Osteocyte (in vitro differentiated cells): ENCODE measurements at places on chromosomes 1 and 21. TPM values are rescaled to one million over a fixed set of nuclear protein-coding genes. Genes with fewer than 3 reads are reported as not detected.

DNA sequence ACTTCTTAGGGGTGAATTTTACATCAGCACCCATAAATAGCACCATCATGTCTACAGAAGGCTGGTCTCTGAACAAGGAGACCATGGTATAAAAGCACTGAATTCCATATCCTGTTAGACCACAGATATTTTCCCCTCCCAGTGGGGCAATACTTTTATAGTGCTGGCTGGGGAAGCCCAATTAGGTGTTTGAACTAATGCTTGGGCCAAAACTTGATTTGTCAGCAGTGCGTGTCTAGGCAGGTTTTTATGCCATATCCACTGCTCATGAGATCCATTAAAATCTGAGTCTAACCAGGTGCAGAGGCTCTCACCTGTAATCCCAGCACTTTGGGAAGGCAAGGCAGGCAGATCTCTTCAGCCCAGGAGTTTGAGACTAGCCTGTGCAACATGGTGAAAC lies 623.0 kb downstream of the NPHP4 start:
- DNase-seq: no peak

- DNase-seq: no peak
Measured at GRCh38 chr1:198465201-198466144, 75.0 kb downstream of the ATP6V1G3 start.

DNA sequence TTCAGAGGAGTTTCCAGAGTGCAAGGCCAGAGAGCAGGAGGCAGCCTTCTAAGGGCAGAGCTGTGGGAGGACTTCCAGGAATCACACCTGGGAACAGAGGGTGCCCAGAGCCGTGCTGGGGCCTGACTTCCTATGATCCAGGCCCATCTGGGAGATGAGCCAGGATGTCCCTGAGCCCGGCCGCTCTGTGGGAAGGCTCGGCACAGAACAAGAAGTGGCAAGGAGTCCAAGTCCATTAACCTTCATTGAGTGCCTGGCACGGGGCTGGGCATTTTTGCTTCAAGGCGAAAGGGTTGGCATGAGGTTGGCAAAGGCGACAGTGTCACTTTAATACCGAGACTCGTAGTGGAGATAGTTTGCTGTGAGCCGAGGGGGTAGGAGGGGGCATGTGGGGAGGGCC lies 18.2 kb downstream of the TMEM201 start:
- no peak for DNase-seq

DNA sequence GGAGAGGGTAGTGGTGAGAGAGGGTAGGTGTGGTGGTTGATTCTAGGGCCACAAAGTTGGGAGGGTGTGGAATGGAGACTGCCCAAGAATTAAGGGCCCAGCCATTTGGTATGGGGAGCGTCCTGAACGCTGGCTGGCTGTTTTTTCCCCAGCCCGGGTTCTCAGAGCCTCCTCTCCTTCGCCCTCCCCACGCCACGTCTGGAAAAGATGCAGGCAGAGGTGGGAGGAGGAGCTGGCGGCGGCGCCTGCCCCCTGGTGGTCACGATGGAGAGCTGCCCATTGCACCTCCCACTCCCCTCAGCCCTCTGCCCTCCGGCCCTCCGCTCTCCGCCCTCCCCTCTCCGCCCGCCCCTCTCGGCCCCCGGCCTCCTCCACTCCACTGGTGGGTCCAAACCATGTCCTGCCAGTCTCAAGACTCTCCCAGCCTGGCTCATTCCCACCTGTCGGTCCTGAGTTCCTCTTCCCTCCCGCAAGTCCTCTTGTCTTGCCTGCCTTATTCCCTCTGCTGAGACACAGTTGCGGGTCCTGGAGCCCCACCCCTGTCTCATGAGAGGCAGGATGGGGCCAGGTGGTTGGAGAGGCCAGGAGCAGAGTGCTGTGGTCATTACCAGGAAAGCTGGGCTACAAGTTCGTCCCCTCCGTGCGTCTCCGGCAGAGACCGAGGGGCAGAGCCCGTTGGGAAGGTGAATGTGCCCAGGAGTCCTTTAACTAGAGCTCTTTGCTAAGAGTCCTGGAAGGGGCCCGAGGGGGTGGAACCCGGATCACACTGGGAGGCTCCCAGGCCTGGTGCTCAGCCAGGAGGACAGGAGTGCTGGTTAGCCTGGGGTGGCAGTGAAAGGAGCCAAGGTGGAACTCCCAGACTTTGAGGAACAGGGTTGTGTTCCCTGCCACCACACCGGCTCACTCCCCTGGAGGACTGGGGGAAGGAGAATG lies 22.6 kb downstream of the ETNK2 start:
- peak; percentile 88 for DNase-seq

- DNase-seq: no peak
Measured at GRCh38 chr21:45990049-45990711, 8.6 kb downstream of the COL6A1 start.

GRCh38 chr1:161978011-161978790 lies 45.5 kb downstream of the OLFML2B start:
- DNase-seq: no peak

DNA sequence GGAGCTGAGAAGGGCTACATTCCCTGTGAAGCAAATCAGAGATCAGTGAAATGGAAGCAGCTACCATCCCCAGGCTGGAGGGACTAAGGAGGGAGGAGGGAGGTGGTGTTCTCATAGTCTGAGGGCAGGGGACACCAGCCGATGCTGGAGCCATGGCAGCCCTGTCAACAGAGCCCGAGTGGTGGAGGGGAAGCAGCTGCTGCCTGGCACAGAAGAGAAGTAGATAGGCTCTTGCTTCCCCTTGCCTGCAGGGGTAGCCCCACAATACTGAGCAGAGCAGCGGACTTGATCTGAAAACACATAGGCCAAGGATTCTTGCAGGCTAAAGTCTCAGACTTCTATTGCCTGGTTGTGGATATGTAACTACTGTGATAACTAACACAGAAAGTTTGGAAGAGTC lies 255.1 kb downstream of the FGGY start:
- no peak for DNase-seq

GRCh38 chr1:11770011-11770410 lies 8.0 kb downstream of the C1orf167 start:
- DNase-seq: no peak

DNA sequence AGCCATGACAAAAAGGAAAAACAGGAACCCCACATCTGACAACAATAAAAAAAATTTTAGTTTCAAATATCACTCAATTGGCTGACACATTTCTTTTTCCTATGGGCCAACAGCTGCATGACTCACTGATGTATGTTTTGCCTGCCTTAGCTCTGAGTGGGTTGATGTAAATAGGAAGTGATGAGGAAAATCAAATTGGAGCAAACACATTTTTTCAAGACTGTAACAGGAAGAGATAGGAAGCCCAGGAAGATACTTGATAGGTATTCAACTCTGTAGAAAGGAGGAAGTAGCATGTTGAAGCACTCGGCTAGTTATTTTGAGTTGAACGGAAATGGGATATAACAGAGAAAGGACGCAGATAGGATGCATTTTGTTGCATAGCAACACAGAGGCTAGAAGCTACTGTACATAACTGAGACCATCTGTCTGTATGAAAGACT lies 168.0 kb upstream of the NR5A2 start:
- DNase-seq: no peak

DNA sequence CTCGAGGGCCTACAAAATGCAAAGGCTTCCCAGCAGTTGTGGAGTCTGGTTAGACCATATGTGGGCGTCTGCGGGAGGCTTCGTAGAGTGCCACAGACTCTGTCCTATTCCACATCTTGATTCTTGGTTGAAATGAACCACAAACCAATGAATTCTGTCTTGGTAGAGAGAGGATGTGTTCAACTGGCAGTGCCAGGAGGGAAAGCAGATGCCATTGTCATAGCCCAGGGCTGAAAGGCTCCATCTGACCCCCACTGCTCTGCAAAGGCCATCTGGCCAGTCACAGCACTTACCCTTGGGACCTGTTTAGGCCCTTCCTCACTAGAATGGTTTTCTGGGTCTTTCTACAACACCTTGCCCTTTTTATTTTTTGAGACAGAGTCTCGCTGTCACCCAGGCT lies 22.1 kb downstream of the ACOT11 start:
- no peak for DNase-seq

DNA sequence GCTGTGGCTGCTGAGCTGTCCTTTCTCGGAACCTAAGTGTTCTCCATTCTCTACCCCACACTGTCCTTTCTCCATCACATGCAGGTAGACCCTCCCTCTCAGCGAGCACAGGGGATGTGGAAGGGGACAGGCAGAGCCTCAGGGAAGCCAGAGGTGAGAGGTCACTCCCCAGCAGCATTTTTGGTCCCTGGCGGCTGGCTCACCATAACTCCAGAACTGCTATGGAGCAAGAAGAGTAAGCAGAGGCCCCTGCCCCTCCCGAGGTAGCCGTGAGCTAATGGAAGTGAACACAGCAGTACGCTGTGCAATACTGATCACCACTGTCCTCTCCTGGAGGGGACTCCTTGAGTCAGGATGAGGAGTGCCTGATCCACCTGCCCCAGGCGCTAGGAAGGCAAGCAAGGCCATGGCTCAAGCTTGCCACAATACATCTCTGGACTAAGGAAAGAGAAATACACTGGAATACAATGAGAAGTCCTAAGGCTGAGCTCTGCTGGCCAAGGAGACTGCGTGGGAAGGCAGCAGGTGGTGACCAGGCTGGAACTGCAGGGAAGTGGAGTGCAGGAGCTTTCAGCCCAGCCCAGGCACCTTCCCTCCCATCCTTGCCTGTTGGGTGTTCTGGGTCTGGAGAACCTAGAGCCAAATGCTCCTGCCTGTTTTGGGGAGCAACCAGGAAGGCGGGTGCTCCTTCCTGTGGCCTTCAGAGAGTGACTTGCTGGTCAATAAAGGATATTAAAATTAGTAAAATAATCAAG lies 96.2 kb downstream of the LAMC2 start:
- DNase-seq: no peak

GRCh38 chr1:184889166-184889565 lies 85.1 kb downstream of the NIBAN1 start:
- no peak for DNase-seq

DNA sequence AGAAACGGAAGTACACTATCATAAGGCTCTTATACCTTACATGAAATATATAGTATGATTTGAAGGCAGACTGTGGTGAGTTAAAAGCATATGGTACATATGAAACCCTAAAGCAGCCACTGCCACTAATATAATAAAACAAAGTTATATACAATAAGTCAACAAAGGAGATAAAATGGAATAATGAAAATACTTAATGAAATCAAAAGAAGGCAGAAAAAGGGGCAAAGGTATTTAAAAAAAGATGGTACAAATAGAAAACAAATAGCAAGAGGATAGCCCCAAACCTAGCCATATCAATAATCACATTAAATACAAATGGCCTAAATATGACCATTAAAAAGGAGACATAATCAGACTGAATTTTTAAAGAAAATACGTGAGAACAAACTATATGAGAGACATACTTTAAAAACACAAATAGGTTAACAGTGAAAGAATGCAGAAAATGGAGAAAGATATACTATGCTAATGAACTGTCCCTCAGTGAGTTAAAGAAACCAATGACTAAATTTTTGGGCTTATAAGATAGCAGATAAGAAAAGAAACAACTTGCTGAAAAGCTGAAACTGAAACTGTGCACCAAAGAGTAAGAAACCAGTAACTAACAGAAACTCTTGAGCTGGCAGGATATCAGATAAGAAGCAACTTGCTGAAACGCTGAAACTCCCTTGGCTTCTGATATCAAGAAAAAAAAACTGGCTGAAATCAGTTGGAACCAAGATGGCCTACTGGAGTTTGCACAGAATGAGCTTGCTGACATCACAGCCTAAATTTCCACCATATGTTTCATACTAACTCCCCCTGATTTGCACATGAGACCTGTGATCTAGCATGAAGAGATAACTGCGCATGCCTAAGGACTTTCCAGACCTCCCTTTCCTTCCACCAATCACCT lies 44.3 kb upstream of the IL10 start:
- DNase-seq: no peak

DNA sequence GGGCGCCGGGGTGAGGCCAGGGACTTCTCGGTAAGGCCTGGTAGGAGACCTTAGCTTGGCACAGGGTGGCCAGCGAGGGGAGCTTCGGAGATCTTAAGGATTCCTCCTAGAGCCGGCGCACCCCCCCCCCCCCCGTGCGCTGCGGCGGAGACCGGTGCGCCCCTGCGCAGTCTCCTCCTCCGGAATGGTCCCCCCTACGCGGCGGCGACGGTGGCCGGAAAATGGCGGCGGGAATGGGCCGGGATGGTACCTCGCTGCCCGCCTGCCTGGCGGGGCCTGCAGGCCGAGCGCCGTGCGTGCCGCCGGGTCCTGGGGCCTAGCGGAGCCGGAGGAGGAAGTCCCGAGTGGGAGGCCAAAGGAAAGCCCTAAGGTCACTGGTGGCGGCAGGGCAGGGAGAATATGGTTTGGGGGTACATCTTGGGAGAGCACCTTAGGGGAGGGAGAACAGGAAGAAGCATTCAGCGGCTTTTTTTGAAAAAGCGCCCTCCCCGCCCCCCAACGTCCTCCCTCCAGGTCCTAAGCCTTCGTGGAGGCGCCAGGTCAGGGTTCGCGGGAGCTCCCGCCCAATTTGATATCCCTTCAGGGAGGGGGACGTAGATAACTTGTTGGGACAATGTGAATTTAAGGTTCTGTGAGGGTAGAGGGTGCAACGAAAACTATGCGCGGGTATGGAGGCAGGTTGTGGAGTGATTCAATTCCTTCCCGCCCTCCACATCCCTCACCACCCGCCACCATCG lies 429 bp downstream of the SRRM1 start:
- no peak for DNase-seq

DNA sequence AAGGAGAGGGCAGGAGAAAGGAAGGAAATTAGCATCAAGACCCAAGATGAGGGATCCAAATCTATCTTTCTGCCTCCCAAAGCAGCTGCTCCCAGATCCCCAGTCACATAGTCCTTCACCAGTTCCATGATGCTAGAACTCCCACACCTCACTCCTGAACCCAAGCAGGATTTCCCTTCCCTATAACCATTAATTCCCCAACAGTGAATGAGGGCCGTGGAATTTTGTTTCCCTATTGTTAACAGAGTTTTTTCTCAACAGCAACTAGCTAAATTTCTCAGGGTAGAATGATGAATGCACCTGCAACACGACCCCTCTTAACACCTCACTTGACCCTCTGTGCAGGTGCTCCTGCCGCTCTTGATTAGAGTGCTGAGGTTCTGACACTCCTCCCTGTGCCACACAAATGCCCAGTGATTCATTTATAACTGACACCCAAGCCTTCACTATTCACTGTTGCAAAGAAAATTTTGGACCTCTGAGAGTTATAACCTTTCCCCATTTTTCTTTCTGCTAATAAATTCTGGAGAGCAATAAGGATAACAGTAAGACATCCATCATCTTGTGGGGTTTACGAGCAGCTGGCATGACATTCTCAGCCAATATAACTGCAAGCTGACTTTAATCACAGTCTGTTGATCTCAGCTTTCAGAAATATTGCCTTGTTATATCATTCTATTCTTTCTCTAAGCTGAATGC lies 25.4 kb upstream of the NPL start:
- no peak for DNase-seq

- no peak for DNase-seq
Measured at GRCh38 chr1:152756872-152757271, 953 bp upstream of the KPRP start.

Gene LRRC39
- total RNA-seq: 0.60 and 0.73 TPM in 2 replicates

Gene FOXO6
- 0.81 and 0.99 TPM in 2 replicates for total RNA-seq

Gene GDAP2
- 21.5 and 22.9 TPM in 2 replicates for total RNA-seq

Gene SERPINC1
- total RNA-seq: 0.40 TPM in 1 of 2 replicates, not detected in the other

Gene CFAP141
- total RNA-seq: not detected in 2 replicates

Gene TAF13
- 39.8 and 42.3 TPM in 2 replicates for total RNA-seq

Gene LRRN2
- not detected in 2 replicates for total RNA-seq

Gene RXRG
- total RNA-seq: not detected in 2 replicates
